ENCODE measurements at places on chromosomes 12 and 14. TPM values are rescaled to one million over a fixed set of nuclear protein-coding genes. Genes with fewer than 3 reads are reported as not detected.

The BHLHE41 gene
- total RNA-seq = 0.43 TPM

GRCh38 chr12:16482726-16483125 is 123.2 kb downstream of the LMO3 start:
- no peak for DNase-seq
- no peak overlapping the region for H3K27ac ChIP-seq
- H3K4me3 ChIP-seq = no peak overlapping the region
- no peaks in the 10 kb centered on the region for H3K27me3 ChIP-seq

DNA sequence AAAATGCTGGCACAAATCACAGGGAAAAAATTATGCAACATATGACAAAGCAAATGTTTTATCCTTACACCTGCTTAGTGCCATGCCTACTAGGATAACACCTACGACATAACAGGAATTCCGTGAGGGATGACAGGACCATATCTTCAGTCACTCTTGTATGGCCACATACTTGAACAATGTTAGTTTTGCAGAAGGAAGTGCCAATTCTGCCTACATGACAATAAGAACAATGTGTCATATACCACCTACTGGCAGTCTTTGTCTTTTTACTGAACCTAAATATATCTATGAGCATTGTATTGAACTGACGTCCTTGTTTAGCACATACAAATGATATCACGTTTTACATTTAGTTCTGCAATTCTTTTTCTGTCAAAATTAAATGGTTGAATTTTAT is 234.0 kb downstream of the ADAMTS20 start:
- H3K4me1 ChIP-seq = no peaks in the 10 kb centered on the region
- H3K36me3 ChIP-seq = no peaks in the 10 kb centered on the region
- DNase-seq = no peak
- H3K27me3 ChIP-seq = no peaks in the 10 kb centered on the region
- no peak overlapping the region for H3K4me3 ChIP-seq
- no peak overlapping the region for H3K27ac ChIP-seq

DNA sequence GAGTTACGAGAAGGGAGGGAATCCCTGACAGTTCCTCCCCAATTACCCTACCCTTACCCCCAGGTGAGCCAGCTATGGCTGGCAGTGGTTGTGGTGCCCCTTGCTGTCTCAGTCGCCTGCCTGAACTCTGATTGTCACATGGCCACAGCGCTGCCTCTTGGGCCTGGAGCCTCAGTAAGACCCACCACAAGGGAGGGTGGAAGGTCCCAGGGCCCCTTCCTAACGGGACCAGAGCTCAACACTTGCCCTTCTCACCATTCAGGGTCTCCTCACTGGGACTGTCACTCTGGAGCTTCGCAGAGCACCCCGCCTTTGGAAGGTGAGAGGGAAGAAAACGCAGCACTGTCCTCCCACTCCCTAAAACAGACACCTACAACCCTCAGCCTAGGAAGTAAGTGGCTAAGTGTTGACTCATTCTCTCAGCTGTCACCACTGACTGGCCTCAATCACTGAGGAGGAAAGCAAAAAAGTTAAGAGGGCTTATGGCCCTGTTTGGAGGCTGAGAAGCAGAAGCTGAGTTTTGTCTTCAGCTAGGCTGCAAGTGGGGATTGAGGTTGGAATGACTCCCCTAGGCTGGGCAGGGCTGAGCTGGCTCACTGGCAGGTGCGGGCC is 1.0 kb downstream of the TMEM253 start:
- no peak overlapping the region for H3K27ac ChIP-seq
- DNase-seq = no peak
- H3K4me3 ChIP-seq = no peak overlapping the region
- H3K4me1 ChIP-seq = peaks cover 45% of the 10 kb centered on the region
